IMR-90 (cell line): ENCODE measurements at places on chromosomes 6 and 20.
A peak's percentile ranks its signal among the peaks of the same experiment; 100 is the strongest.

- no peak for DNase-seq
Observed at GRCh38 chr6:70028246-70028645, 161.9 kb downstream of the COL19A1 start.

DNA sequence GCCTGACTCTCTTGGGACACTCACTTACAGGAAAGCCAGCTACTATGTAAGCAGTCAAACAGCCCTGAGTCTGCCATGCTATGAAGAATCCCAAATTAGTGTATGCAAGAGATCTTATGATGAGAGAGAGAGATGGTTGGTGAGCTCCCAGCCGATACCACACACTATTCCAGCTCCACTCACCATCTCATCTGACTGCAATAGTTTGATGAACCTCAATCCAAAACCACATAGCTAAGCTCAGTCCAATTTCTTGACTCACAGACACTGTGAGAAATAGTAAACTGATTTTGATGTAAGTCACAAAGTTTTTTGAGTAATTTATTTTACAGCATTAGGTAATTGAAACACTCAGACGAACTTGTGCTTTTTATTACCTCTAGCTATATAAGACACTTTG is 441.4 kb downstream of the COL12A1 start:
- DNase-seq = peak; percentile 28

DNA sequence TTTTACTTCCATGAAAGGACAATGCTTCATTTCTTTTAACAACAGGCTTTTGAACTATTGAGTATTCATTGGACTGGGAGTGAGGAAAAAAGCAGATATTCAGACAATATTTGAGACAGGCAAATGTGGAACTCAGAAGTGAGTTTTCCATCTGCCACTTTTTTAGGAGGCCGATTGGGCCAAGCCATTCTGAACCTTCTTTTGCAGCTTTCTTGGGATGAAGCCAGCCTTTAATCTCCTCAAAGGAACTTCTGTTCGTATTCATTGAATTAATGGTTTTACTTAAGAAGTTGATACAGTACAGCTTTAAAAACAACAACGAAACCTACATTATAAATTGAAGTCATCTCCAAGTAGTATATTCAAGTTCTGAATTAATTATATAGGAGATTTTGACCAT is 187.1 kb upstream of the RNF217 start:
- no peak for DNase-seq

GRCh38 chr6:43707767-43708166 is 20.2 kb upstream of the MRPS18A start:
- no peak for DNase-seq

DNA sequence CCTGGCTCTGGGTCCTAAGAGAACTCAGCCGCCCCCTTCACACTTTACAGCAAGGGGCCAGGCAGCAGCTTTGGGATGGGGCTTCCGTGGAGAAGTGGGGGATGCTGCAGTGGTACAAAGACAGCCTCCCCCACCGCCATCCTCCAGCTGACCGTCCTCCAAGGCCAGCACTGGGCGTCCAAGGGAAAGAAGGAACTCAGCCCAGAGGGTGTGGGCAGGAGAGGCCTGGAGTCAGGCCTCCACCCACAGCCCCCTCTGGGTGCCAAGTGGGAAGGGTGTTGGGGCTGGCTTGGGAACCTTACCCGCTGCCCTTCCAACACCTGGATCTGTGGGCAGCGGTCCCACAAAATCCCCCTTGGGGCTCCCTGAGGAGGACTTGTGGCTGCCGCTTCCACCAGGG is 13.1 kb downstream of the STMN3 start:
- no peak for DNase-seq
